Omental fat pad (tissue), 4 donors: ENCODE measurements at places on chromosomes 4 and X.

GRCh38 chrX:52988985-52989917 lies 30.9 kb upstream of the FAM156A start:
- no peak for DNase-seq

DNA sequence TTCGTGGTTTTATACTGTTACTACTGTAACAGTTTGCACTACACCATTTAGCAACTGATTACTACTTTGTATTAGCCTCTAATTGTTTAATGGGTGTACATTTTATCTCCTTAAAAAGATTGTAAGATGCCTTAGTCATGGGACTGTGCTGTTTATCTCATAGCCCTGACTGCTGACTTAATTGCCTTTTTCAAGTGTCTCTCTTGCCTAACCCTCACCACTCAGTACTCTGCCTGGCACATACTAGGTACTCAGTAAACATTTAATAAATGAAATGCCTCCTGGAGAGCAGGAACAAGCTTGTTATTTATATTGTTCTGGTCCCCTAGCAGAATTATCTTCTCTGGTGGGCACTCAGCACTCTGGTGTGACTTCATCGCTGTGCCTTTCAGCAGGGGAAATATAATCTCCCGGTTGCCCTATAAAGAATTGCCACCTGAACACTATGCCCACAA lies 1.7 kb upstream of the STIM2 start:
- no peak for DNase-seq

- DNase-seq, result no peak
These were observed 228.6 kb upstream of the CTSO start for GRCh38 chr4:156182269-156182668.

GRCh38 chrX:22889819-22890218 lies 109.9 kb upstream of the DDX53 start:
- DNase-seq, result no peak

- DNase-seq, result no peak
These were observed 44.9 kb upstream of the SMAD1 start for GRCh38 chr4:145436796-145437195.

GRCh38 chr4:56961107-56961500 lies 16.3 kb downstream of the NOA1 start:
- no peak for DNase-seq

DNA sequence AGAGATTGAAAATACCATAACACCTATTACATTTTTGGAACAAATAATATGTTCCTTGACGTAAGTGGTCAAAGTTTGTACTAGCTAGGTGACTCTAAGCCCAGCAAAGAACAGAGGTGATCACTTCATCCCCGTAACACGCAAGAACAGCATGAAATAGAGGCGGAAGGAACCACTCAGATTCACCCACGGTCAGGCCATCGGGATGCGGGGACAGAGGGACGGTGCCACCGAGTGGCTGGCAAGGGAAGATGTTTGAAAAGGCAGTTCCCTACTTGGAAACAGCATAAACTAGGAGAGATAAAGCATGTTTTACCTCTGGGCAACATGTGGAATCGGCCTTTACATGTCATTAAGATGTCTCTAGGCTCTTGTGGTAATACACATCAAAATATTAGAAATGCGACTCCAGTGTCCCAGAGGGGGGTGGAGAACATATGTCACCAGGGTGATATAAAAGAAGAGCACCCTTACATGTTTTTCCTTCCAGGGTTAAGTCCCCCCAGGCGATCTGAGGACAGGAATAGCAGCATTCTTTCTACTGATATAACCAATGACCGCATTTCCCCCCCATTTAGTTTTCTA lies 84.0 kb downstream of the PHKA2 start:
- DNase-seq, result no peak

DNA sequence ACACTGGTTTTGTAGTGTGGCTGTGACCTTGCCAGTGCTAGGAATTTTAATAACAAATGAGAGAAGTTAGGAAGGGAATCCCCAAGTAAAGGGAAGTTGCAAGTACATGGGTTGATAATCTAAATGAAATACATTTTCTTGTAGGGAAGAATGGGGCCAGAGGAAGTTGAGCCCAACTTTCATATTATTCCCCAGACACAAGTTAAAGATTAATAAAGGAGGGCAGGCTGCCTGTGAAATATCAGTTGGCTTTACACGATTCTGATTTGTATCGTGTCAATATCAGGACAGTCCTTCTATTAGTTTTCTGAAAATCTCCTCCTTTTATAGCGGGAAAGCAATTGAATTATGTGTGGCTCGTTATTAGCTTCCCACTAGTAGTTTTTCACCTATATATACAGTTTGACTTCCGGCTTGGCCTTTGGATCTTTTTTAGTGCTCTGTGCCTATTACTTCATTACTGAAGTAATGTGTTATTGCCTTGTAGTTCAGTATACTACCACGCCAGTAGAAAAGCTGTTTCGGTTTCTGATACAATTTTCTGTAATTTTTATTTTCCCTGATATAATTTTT lies 1.7 kb downstream of the PDLIM5 start:
- no peak for DNase-seq
